CD4-positive, alpha-beta T cell treated with Interleukin-6 for 4 hours (primary cell): ENCODE measurements at places on chromosomes 16 and 17.
A peak's percentile ranks its signal among the peaks of the same experiment; 100 is the strongest.

- DNase-seq, result no peak
These were observed 228.4 kb downstream of the CPPED1 start for GRCh38 chr16:12575288-12575687.

DNA sequence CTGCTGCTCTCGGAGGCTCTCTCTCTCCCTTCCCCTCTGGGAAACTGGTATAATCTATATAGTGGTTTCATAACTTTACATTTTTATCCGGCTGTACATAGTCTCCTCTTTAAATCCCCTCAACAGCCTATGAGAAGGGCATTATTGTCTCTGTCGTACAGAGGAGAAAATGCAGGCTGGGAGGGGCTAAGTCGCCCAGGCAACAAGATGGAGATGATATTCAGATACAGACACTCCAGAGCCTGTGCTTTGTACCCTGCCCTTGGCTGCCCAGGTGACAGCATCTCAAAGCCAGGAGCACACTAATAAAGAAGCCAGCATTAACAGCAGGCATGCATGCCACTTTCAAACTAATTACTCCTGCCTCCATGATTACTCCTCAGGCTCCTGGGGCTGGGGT lies 4.7 kb upstream of the EIF1 start:
- DNase-seq, result no peak

GRCh38 chr16:67013823-67014633 lies 14.9 kb upstream of the CBFB start:
- DNase-seq, result peak; percentile 76

GRCh38 chr16:22035153-22035552 lies 27.2 kb downstream of the MOSMO start:
- DNase-seq, result no peak

DNA sequence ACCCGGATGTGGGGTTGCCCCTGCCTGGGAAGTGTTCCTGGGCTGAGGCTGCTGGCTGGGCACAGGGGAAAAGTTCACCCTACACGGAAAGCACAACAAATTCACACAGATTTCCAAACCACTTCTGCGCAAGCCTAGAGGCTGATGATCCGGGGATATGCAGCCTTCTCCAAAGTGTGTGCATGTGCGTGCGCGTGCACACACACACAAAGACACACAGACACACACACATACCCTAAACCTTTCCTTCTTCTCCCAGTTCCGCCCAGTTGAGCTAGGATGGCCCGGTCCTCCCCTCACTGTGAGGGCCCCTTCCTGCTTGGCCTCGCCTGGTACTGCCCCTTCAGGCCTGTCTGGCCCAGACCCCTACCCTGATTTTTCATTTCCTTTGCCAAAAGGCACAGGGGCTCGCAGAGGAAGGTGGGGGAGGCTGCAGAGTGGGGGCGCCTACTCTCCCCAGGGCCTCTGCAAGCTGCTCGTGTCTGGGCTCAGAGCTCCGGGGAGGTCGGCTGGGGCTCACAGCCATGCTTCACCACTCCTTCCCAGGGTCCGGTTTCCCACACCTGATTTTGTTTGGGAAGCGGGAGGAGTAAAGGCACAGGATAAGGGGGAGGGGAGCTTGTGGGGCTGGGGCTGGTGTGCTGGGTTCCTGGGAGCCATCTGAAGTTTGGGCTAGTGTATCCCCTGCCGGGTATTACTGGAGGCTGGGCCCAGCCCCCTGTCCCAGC lies 144.7 kb downstream of the ENGASE start:
- DNase-seq, result no peak

DNA sequence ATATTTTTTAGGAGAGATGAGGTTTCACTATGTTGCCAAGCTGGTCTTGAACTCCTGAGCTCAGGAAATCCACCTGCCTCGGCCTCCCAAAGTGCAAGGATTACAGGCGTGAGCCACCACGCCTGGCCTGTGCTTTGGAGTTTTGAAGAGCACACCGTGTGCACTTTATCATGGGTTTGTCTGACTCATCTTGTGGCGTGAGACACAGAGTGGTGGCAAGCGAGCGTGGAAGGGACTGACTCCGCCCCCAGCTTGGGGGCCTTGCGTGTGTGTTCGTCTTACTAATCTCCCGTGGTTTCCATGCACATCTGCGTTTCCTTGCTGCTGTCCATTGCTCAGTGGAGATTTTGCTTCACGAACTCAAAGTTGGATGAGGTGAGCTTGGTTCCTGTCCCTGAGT lies 22.9 kb downstream of the CRAMP1 start:
- DNase-seq, result no peak

DNA sequence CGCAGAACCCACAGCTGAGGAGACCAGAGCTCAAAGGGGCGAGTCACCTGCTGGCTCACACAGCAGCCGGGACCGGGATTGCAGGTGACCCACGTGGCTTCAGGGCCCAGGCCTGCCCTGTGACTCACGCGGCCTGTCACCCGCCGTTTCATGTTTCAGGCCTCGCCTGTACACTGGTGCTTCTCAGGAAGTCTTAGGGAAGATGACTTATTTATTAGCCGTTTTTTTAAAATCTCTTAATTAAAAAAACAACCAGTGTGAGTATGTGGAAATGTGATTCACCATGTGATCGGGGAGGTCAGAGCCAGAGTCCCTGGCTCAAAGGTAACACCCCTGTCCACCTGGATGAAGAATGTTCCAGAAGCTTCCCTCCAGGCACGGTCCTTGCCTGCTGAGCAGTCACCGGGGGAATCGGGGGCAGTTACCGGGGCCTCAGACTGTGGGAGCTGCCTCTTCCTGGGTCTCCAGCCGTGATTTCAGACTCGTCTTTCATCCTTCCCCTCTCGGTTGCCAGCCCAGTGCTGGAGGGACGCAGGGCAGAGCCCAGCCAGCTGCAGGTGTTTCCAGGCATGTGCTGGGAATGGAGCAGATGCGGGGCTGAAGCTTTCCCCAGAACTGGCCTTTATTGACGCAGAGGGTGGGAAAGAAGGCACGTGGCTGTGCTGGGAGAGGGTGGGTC lies 49.3 kb downstream of the CMIP start:
- peak; percentile 57 for DNase-seq

DNA sequence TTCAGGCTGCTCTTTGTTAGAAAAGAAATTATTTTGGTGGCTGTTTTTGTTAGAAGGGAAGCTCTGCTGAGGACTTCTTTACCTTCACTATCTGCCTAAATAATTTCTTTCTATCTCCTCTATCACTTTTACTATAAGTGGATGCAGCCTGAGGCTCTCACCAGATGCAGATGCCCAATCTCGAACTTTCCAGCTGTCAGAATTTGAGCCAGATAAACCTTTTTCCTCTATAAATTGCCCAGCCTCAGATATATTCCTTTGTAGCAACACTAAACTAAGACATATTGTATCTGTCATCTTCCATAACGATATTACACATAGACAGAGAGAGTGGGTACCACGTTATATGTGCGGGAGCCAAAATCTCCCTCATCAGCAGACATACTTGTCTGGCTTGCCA lies 15.7 kb upstream of the CDH8 start:
- DNase-seq, result no peak

DNA sequence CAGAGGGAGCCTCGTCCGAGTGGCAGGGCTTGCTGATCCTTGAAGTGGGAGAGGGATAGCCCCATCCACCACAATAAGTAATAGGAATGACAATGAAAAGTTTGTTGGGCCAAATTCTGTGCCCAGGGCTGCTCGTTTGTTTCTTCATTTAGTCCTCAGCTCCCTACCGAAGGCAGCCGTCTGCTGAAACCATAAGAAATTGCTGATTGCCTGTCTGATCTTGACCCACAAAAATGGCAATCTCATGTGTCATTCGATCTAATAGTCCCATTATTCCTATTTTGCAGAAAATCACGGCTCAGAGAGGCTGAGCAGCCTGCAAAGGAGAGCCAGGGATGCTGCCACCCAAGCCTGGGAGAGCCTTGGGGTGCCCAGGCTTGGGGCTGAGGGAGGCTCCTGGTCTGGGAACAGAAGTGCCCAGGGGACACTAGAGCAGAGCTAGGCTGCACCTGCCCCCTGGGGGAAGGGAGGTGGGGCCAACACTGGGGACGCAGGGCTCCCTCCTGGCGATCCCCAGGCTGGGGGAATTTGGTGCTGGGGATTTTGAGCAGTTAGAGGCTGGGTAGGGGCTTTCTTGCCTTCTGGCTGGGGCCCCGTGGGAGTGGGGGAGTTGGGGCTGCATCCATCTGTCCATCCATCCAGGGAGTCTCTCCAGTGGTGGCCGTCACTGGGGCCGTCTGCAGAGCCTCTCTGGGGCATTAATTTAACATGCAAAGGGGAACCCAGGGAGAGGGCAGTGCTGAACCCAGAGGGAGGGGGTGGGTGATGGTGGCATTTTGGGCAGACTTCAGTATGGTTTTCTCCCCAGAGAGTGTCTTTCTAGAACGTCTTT lies 53.5 kb downstream of the SOCS1 start:
- no peak for DNase-seq

DNA sequence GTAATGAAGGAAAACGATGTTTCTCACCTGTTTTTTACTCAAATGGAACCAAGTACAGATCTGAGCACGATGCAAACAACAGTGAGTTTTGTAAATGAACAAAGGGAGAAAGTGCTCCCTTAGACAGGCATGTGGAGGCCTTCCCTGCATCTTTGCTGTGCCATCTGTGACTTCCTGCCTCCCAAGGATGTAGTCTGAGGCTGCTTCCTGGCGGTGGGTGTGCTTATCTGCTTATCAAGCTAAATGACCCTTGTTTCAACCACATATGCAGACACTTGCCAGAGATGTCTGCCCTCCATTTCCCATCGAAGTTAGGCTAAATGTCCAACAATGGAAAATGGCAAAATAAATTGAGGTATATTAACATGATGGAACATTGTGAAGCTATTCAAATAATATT lies 34.6 kb downstream of the RGS9 start:
- peak; percentile 14 for DNase-seq

DNA sequence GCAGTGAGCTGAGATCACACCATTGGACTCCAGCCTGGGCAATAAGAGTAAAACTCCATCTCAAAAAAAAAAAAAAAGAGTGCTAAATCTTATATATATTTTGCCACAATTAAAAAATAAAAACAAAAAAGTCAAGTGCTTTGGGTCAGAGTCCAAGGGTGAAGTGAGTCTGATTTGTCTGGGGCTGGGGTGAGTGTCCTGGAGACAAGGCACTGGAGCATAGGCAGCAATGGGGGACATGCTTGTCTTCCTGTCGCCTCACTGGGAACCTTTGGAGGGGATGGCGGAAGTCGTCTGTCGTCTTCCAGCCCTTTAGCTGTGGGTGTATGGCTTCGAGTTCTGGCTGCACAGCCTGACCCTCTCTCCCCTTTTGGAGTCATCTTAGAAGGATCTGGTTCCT lies 167.1 kb downstream of the NTN1 start:
- no peak for DNase-seq

DNA sequence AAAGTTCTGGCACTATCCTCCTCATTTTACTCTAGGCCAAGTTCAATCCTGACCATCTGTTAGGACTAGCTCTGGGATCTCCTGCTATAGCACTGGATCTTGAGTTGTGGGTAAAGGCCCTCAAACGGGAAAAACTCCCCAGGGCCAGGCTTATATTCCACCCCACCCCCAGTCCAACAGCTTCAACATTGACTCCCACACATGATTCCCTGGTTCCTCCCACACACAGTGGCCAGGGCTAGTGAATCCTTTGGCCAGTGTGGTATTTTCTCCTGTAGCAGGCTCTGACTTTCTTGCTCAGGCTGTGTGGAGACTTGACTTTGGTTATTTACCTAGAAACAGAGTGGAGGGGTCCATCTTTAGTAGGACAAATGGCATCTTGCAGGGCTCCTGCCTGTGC lies 10.3 kb upstream of the AKAP10 start:
- no peak for DNase-seq

DNA sequence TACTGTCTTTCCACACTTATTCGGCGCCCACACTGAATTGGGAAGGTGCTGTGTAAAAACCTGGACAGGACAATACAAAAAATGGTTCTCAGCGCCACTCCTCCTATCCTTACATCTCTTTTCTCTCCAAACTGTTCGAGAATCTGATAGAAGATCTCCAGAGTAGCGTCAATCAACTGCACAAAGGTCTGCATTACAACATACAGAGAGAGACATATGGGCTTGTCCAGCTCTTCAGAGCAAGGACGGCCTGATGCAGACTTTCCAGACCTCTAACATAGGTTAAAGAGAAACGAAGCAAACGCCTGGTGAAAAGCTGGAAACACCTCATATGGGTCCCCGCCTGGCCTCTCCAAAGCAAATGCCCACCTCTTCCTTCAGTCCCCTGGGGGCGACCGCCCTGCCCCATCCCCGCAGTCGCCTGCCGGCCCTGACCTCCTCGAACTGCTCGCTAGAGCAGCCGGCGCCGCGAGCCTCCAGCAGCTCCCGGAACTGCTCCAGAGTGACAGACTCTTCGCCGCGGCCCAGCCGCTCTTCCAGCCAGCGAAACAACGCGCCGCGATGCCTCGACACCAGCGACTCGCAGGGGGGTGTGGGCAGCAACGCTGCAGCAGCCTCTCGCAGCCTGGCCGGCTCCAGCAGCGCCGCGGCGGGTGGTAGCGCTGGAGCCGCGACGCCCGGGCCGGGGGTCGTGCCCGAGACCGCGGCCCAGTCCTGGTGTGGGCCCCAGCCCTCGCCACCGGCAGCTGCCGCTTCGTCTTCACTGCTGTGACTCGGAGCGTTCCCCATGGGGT lies 526 bp downstream of the ZZEF1 start:
- peak; percentile 33 for DNase-seq

- DNase-seq, result no peak
These were observed 272 bp downstream of the CCL2 start for GRCh38 chr17:34255381-34255732.

DNA sequence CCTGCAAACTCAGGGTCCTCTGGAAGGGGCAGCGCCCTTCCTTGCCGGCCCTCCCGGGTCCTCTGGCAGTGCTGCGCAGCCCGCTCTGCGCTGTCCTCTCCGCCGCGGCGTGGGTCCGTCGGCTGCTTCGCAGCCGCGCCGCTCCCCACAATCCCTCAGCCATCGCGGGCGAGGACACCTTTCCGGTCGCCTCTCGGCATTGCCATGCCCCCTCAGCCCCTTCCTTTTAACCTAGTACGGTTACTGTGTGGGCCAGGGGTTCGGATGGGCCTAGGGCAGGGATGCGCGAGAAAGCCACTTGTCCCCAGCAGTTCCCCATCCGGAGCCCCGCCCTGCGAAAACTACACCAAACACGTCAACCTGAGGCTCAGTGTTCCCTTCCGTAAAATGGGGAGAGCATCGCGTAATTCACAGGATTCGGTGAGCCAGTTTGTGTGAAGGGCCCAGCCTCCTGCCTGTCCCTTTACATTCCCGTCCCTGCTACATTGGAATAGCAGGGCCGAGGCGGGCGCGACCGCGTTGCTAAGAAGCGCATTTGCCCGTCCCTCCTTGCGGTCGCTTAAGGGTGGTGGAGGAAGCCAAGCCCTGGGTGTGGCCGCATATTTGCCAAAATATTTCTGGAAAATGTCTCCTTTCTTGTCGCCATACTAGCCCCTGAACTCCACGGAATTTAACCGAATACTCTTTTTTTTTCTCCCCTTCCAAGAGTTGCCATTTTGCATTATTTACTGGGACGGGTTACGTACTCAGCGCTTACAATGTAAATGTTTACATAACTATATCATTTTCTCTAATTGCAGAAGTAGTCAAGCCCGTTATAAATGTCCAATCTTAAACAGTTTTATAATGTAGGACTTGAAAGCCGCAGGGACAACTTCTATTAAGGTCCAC lies 13.2 kb downstream of the COPZ2 start:
- DNase-seq, result peak; percentile 46

GRCh38 chr17:51395621-51396020 lies 135.3 kb downstream of the UTP18 start:
- DNase-seq, result no peak
